ENCODE measurements at places on chromosomes 11 and 22.

GRCh38 chr11:78078218-78079167 is 1.2 kb downstream of the NDUFC2 start:
- DNase-seq, result no peak

DNA sequence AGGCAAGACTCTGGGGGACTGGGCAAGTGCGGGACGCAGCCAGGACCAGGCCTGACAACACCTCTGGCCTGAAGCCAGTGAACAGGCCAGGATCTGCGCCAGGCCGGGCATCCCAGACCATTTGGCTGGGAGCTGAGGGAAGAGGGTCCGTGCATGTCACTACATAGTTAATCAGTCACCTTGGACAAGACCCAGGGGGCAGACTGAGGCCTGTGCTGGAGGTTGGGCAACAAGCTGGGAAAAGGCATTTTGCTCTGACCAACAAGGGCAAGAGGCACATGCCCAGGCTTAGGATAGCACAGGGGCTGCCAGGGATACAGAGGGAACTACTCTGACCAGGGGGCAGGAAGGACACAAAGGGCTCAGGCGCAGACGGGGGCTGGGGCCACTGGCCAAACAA is 7.0 kb upstream of the CHADL start:
- DNase-seq, result no peak

GRCh38 chr22:33544707-33545106 is 375.6 kb downstream of the LARGE1 start:
- no peak for DNase-seq

- no peak for DNase-seq
These were observed 28.2 kb downstream of the ST3GAL4 start for GRCh38 chr11:126383339-126384335.

Data from NCI-H69 (cell line).